ENCODE measurements at places on chromosomes 1 and 21. TPM values are rescaled to one million over a fixed set of nuclear protein-coding genes. Genes with fewer than 3 reads are reported as not detected.
A peak's percentile ranks its signal among the peaks of the same experiment; 100 is the strongest.

GRCh38 chr1:216366979-216367378 is 56.3 kb downstream of the USH2A start:
- no peak for DNase-seq

DNA sequence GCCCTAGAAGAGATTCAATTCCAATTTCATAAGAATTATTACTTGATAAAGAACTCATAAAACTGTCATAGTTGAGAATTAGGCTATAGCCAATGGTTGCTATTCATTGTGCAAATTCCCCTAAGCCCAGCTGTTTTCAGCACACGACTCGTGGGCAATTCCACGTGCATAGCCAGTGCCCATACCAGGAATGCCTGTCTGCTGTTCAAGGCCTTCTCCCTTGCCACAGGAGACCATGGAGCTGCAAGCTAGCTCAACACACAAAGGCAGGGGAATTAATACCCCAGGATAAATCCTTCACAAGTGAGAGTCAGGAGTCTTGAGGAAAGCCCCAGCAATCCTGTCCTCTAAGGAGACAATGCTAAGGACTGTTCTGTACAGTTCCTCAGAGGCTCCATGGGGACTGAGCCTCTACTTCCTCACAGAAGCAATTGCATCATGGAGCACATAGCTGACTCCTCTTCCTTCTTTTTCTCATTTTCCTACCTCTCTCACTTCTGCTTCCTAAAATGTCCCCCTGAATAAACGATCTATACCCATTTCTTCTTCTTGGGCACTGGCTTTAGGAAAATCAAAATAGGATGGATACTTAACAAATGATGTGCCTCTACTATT is 19.1 kb upstream of the CHRM3 start:
- DNase-seq = no peak

GRCh38 chr1:9251501-9251900 is 16.9 kb downstream of the H6PD start:
- DNase-seq = no peak

- DNase-seq = no peak
Observed at GRCh38 chr21:43866260-43866629, 1.2 kb downstream of the AGPAT3 start.

GRCh38 chr1:110242731-110243130 is 32.6 kb downstream of the KCNC4 start:
- DNase-seq = no peak

GRCh38 chr1:13788795-13789194 is 88.8 kb downstream of the PRDM2 start:
- DNase-seq = no peak

DNA sequence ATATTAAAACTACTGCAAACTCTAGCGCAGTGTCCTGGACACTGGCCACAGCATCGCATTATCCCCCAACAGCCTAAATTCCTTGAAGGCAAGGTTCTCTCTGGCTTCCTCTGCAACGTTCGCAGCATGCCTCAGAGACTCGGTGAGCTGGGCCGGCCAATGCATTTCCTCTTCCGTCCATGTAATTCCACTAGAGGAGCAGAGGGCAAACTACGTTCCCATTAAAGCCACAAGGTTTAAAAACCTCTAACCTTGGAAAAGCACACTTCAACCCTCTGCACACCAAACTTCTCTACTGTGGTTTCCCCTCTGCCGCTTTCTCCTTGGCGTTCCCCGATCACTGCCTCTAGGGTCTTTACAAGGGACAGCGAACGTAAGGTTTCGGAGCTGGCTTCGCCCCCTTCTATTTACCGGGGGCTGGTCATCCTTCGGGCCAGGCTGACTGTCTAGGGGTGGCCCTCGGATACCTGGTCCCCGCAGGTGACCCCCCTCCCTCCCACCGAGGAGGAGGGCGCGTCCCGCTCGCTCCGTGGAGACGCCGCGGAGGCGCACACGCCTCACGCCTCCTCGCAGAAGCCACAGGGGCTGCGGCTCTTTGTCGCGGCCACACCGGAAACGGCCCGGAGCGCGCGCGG is 456 bp upstream of the SMYD2 start:
- peak; percentile 29 for DNase-seq

GRCh38 chr1:193085263-193085662 is 20.0 kb downstream of the GLRX2 start:
- DNase-seq = no peak

DNA sequence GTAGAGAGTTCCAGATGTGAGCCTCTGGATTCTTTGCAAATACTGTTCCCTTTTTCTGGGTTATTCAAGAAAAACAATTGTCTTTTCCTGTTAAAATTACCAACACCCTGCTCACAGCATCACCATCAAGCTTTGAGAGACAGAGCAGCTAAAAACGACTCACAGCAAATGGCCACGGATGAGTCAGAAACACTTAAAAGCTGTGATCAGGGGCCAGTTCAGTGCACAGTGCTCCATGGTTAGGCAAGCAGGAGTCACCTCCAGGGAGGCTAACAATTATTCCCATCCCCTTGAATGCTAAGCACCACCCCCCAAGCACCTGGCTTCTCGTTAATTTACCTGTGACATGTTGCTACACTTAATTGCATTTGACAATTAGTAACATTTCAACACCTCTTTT is 128.4 kb upstream of the CAMK1G start:
- DNase-seq = no peak

DNA sequence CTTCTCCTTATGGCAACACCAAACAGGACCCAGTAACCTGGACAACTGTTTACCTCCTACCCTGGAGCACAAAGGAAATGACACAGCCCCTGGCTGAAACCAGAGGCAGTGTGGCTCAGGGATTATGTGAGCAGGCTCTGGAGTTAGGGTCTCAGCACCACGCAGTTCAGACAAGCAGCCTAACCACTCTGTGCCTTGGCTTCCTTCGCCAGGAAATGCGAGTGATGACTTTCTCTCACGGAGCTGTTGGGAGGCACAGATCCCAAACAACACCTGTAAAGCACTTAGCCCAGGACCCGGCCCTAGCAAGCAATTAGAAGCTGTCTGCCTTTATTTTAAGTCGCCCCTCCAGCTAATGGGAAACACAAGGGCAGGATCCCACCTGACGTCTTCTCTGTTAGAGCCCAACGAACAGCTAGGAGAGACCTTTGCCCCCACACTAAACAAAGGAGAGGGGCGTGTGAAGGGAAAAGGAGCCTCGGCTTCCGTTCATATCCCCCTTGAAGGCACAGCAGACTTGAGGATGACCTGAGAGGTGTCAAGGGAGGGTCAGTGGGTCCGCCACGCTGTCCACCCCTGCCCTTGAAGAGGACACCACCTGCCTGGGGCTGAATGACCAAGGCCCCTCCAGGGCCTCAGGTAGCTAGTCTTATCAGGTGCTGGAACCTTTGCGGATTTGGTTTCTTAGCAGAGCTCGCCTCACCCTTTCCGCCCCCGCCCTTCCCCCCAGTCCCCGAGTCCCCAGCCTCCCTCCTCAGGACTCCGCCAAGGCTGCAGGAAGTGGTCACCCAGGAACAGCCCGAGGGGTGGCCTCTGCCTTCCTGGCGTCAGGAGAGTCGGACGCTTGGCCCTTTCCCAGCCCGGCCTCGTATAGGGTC is 860 bp downstream of the TMEM63A start:
- no peak for DNase-seq

DNA sequence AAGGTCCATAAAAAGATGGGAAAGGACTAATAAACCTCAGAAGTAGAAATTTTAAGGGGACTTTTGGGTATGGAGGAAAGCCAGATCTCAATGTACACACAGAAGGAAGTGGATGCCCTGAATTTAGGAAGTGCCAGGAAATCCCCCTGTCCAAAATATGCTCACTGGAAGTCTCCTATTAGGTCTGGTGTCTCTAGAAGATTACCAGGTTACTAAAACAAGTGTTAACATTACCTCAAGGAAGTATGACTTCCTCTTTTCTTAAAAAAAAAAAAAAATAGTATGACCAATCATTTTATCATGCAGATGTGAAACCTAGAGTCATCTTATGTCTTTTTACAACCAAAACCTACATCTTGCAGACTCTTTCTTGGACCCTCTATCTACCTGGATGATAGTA is 30.7 kb downstream of the CD58 start:
- DNase-seq = no peak

GRCh38 chr1:1176931-1177330 is 3.3 kb downstream of the TTLL10 start:
- no peak for DNase-seq

DNA sequence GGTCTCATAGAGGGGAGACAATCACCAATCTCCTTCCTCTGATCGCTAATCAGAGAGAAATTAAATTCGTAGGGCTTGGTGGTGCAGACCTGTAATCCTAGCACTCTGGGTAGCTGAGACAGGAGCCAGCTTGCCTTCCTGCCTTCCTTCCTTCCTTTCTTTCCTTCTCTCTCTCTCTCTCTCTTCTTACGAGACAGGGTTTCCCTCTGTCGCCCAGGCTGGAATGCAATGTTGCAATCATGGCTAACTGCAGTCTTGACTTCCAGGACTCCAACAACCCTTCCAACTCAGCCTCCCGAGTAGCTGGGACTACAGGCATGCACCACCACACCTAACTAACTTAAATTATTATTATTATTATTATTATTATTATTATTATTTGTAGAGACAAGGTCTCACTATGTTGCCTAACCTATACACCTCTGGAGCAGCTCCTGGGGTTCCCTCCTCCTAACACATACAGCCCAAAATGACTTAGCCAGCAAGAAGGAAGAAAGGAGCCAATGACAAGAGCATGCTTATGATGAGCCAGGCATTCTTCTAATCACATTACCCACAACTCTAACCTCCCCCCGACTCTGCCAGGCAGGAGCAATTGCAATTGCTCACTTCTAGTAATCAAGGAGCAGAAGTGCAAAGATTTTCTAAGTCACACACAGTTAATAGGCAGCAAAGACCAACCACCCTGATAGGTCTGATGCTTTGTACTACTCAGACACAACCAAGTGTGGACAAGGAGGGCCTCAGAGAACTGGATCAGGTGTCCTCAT is 105.4 kb upstream of the F3 start:
- DNase-seq = no peak

DNA sequence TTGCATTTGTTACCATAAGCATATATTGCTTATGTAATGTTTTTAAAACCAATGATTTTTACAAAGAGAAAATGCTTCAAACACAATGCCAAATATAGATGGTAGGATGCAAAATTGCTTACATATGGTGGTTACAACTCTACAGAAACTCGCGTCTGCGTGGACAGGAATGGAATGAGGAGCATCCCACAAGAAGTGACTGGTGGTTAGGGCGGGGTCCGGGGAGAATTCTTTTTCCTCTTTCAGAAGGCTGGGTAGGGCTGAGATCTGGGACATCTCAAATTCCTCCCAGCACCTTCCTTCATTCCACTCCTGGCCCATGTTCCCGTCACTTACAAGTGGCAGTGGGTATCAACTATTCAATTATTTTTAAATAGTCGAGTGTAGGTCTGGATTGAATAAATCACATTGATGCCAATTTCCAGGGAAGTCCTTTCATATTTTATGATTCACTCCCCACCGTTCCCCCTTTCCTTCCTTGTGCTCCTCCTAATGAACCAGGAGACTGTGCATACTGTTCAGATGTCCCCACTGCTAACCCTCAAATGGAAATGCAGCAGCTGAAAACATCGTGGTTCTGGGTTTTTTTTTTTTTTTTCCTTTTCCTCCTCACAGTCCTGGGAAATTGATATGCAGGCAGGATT is 174.5 kb upstream of the POU3F1 start:
- DNase-seq = no peak

- no peak for DNase-seq
Observed at GRCh38 chr1:175841738-175842187, 98.4 kb upstream of the TNR start.

- DNase-seq = no peak
Observed at GRCh38 chr21:42521384-42521783, 7.7 kb downstream of the SLC37A1 start.

- DNase-seq = no peak
Observed at GRCh38 chr1:180482425-180483275, 19.7 kb downstream of the ACBD6 start.

DNA sequence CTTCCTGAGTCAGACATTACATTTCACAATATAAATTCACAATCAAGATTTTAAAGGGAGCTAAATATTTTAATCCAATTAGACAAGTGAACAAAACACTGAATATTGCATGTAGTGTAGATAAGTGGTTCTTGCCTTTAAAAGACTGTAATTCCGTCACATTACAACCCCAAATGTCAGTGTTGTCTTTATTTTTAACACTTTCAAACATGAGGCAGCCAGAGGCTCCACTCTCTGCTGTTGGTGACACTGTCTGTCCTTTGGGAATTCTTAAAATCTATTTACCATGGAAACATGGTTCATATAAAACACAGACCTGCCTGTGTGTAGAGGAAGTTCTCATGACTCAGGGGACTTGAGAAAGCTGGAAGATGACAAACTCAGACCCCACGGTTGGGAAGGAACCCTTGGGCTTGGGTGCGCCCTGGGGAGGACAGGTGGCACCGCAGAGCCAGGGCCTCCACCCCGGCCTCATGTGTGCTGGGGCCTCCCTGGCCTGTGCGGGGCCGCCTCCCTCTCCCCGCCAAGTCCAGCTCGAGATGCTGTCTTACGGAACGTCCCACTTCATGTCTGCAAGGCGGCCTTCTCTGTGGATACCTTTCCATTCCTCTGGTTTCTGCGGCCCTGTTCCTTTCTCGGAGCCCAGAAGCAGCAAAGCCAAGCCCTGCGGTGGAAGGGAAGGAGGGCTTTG is 239.0 kb downstream of the SDCCAG8 start:
- no peak for DNase-seq

DNA sequence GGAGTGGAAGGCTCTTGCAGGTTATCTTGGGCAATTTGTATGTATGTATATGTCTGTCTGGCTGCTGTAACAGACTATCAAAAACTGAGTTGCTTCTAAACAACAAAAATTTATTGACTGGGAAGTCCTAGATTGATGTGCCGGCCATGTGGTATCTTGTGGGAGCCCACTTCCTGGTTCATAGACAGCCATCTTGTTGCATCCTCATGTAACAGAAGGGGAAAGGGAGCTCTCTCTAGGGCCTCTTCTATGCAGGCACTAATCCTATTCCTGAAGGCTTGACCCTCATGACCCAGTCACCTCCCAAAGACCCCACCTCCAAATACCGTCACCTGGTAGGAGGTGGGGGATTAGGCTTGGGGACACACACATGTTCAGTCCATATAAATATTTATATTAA is 9.2 kb downstream of the GIPC2 start:
- no peak for DNase-seq

- DNase-seq = no peak
Observed at GRCh38 chr1:200173097-200173618, 145.6 kb downstream of the NR5A2 start.

The ATP1A4 gene
- polyA plus RNA-seq = 0.06 TPM

The KIF17 gene
- 5.4 TPM for polyA plus RNA-seq

The C21orf91 gene
- polyA plus RNA-seq = 30.5 TPM

The OMA1 gene
- 30.9 TPM for polyA plus RNA-seq

The FALEC gene
- 0.42 TPM for polyA plus RNA-seq

The IKBKE gene
- 4.8 TPM for polyA plus RNA-seq

The AURKAIP1 gene
- 63.8 TPM for polyA plus RNA-seq

The LYPLAL1 gene
- polyA plus RNA-seq = 61.7 TPM

The CFAP107 gene
- 0.91 TPM for polyA plus RNA-seq

The EPHA8 gene
- 3.3 TPM for polyA plus RNA-seq

The RBBP5 gene
- polyA plus RNA-seq = 21.3 TPM

The SPRR1B gene
- polyA plus RNA-seq = not detected

The IL19 gene
- 0.65 TPM for polyA plus RNA-seq

The OR10Z1 gene
- 0.04 TPM for polyA plus RNA-seq

The P3H1 gene
- polyA plus RNA-seq = 73.6 TPM

The C1orf94 gene
- 0.07 TPM for polyA plus RNA-seq

All from right renal pelvis (tissue), 4 donors.